ENCODE measurements at places on chromosomes 13 and 19. TPM values are rescaled to one million over a fixed set of nuclear protein-coding genes. Genes with fewer than 3 reads are reported as not detected.

The RGCC gene
- polyA plus RNA-seq, result 88.3 TPM

The SLC46A3 gene
- polyA plus RNA-seq, result 7.9 TPM

The ZNF527 gene
- polyA plus RNA-seq, result 2.4 TPM

The UBL3 gene
- 20.3 TPM for polyA plus RNA-seq

The RYR1 gene
- polyA plus RNA-seq, result 0.56 TPM

The ANO8 gene
- 6.3 TPM for polyA plus RNA-seq

The SCN1B gene
- polyA plus RNA-seq, result 5.2 TPM

The RDH13 gene
- polyA plus RNA-seq, result 14.4 TPM

The FCAR gene
- 0.26 TPM for polyA plus RNA-seq

The EBI3 gene
- 3.5 TPM for polyA plus RNA-seq

The RFX1 gene
- 5.8 TPM for polyA plus RNA-seq

The PSG6 gene
- polyA plus RNA-seq, result not detected

The FAM216B gene
- 0.22 TPM for polyA plus RNA-seq

The ATP1A3 gene
- polyA plus RNA-seq, result not detected

The ERICH6B gene
- not detected for polyA plus RNA-seq

The NLRP7 gene
- not detected for polyA plus RNA-seq

The TBXA2R gene
- polyA plus RNA-seq, result 3.7 TPM

The SERPINE3 gene
- not detected for polyA plus RNA-seq

The ITGBL1 gene
- polyA plus RNA-seq, result 1.6 TPM

Measured in adipose tissue (tissue), 3 donors.